ENCODE measurements at places on chromosomes 7 and 10.
A peak's percentile ranks its signal among the peaks of the same experiment; 100 is the strongest.

DNA sequence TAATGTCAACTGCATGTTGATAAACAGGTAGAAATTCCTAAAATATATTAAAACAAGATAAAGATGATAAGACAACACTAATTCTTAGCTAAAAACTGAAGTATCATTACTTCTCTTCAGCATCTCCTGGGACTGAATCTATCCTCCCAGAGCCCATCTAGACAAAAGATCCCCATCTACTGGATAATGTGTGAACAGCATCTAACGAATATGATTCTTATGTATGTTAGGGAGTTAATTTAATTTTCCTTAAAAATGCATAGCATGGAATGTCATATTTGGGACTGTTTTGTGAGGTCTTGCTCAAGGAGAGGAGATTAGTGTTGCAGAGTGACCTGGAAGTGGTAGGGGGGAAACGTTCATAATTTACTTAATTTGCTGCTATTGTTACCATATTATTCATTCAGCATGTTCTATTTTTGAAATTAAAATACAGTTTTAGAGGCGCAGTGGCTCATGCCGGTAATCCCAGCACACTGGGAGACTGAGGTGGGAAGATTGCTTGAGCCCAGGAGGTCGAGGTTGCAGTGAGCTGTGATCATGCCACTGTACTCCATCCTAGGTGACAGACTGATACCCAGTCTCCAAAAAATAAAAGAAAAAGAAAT, 305.1 kb upstream of the CSTF2T start:
- DNase-seq, result no peak

- DNase-seq, result no peak
These were observed 482.3 kb downstream of the SORCS1 start for GRCh38 chr10:106682175-106682574.

DNA sequence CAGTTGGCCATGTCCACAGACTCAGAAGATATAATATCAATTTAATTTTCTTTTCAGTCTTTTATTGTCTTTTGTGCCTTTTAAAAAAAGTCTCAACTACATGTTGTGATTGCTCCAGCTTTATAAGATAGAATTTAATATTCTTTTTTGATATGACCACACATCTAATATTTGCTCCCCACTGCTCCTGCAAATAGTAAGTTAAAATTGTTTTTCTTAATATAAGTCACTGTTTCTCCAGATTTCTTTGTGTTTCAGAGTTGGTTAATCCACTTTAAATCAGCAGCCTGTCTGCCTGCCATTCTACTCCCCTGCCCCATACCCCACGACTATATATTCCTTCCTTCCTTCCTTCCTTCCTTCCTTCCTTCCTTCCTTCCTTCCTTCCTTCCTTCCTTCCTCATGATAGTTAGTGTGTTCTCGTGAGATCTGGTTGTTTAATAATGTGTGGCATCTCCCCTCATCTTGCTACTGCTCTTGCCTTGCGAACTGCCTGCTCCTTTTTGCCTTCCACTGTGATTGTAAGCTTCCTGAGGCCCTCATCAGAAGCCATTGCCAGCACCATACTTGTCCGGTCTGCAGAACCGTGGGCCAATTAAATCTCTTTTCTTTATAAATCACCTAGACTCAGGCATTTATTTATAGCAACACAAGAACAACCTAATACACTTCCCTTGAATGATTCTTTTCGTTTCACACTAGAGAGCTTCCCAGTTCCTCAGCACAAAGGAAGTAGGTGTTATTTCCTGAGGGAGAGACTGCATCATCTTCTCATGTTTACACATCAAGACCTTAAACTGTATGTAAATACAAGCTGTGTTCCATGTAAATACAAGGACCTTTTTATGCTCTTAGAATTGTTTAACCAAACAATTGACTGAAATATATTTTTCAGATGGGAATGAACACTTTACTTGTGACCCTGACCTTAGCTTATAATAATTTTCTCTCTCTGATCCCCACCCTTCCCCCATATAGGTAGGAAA, 24.5 kb downstream of the TAS2R16 start:
- DNase-seq, result no peak

GRCh38 chr10:73228247-73228646, 18.8 kb downstream of the DNAJC9 start:
- no peak for DNase-seq

DNA sequence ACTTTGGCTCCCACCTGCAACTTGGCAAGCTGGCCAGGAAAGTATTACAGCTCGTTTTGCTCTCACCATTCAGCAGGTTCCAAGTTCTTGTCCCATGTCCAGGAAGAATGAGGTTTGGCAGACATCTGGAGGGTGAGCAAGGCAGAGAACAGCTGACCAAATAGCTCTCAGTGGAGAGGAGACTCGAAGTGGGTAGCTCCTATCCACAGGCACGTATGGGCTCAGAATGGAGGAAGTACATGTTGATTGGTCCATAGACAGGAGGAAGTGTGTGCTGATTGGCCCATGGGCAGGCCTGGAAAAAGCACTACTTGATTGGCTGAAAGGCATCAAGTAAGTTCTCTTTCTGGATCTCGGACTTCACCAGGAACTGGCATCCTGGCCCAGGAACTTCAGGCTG, 3.0 kb upstream of the NCAPG2 start:
- DNase-seq, result no peak

GRCh38 chr10:35424680-35425285, 88.5 kb downstream of the CCNY start:
- DNase-seq, result no peak

- no peak for DNase-seq
These were observed 142.3 kb upstream of the HPS1 start for GRCh38 chr10:98589007-98589406.

GRCh38 chr7:21361413-21362125, 66.3 kb upstream of the SP4 start:
- peak; percentile 39 for DNase-seq

DNA sequence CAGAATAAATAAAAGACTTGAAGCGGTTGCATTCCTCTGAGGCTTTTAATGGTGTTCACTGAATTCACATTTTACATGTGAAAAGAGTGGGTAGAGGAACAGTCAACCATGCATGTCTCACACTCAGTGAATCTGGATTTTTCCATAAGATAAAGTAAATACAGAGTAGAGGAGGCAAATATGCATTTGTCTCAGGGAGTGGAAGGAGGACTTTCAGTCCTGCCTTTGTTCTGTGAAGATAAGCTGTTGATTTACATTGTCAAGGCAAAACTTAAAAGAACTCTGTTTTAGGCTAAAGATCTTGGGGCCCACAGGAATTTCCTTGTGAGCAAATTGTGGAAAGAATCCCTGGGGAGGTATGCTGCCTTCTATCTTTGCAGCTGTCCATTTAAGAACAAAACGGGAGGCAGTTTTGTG, 825.3 kb upstream of the MBL2 start:
- no peak for DNase-seq

DNA sequence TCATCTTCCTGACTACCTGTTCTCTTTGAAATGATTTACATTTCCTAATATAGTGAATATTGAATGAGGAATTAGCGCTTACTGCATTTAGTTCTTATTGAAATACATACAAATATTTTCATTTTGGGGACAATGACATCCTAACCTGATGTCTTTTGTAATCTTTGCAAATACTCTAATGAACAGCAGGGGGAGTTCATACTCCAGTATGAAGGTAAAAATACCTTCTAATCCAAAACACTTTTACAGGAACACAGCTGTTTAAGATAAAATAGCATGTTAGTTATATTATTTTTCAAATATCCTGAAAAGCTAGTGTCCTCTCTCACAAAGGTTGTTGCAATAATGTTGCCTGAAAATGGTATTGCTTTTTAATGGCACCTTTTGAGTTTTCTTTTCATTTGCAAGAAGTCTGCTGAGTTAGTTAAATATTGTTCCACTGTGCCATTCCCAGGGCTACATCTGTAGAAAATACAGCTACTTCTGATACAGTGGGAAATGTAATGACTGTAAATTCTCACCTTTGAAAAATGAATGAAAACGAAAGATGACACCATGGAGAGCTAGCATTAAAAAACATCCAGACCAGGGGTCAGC, 400.0 kb downstream of the PHF14 start:
- no peak for DNase-seq

GRCh38 chr7:34354899-34355298, 303.1 kb upstream of the NPSR1 start:
- no peak for DNase-seq

DNA sequence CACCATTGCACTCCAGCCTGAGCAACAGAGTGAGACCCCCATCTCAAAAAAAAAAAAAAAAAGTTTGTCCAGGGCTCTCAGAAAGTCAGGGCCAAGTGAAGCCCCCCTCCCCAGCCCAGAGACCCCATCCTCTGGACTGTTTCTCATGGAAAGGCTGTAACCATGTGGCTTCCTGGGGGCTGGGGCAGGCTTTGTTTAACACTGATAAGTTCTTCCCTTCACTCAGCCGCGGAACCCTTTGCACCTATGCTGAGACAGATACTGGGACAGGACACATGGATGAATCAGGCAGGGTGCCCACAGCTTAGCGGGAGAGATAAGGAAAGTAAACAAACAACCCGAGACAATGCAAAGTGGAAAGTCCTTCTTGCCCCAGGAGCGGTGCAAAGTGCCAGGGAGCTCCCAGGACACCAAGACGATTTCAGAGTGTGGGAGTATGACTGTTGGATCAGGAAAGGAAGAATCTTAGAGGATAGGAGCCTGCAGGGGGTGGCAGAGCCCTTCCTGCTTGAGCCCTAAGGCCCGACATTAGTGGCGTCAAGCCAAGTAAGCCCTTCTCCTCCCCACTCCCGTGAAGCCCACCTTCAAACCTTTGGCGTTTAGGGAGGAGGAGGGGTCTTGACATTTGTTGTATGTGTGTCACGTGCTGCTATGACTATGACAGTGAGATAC, 11.6 kb downstream of the MLXIPL start:
- DNase-seq, result no peak

GRCh38 chr7:108659261-108659660, 89.6 kb downstream of the DNAJB9 start:
- no peak for DNase-seq

DNA sequence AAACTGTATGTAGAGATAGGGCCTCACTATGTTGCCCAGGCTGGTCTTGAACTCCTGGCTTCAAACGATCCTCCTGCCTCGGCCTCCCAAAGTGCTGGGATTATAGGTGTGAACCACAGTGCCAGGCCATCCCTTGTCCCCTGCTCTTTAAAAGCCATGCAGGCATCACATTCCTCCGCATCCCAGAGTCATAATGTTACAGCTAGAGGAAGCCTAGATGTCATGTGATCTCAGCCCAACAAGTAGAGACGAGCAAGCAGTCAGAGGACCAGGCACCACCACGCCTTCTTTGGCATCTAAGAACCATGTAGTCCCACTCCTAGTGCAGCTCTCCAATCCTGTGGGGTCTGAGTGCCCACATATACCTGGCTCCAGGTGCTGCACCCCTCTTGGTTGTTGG, 13.1 kb downstream of the PODXL start:
- DNase-seq, result no peak
